ENCODE measurements at places on chromosomes 4 and X.
A peak's percentile ranks its signal among the peaks of the same experiment; 100 is the strongest.

- no peak for DNase-seq
These were observed 66.3 kb upstream of the ADGRG2 start for GRCh38 chrX:19188566-19188965.

- DNase-seq: no peak
These were observed 162.6 kb downstream of the PRKX start for GRCh38 chrX:3550871-3551270.

DNA sequence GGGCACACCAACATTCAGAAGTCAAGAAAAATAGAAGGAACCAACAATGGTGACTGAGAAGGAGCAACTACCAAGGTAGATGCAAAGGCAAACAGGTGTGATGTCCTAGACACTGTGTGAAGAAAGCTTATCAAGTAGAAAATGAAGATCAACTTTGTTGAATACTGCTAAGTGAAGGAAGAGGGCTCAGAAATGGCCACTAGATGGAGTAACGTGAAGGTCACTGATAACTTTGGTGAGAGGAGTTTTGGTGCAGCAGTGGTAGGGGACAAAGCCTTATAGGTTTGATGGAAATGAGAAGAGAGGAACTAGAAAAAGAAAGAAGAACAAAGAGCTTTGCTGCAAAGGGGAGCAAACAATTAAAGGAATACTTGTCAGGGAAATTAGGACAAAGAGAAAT is 23.5 kb downstream of the OTC start:
- DNase-seq: no peak

DNA sequence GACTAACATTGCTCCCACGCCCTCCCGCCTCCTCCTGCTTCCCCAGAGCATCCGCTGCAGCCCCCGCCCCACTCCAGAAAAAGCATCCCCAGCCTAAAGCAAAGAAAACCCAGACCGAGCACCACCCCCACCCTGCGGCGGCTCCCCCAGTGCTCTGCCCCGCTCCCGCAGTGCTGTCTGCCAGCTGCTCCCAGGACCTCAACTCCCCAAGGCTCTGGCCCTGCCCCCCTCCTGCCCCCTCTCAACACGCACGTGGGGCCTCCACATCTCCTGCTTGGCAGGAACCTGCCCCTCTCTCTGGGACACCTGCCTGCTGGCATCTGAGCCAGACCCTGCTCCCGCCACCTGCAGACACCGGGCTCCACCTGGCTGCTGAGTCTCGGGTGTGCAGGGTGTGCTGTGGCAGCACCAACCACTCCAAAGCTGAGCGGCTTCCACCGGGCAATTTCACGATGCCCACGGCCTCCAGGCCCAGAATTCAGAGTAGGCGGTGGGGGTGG is 79.4 kb downstream of the FAM53A start:
- DNase-seq: peak; percentile 33

DNA sequence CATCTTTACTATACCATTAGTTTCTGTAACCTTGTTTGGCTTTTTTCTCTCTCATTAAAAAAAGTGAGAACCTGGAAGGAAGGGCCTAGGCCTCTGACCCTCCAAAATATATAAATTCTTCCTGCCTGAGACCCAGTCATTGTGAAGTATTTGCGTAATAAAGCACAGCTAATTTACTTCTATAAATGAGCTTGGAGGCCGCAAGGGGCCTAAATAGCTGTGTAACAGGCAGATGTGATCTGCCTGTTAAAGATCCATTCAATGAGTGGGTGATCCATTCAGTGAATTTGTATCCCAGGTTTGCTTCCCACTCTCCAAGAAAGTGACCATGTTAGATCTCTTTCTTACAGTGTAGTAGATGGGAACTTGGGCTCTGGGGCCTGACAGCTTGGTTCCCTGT is 595 bp upstream of the PYURF start:
- DNase-seq: no peak

DNA sequence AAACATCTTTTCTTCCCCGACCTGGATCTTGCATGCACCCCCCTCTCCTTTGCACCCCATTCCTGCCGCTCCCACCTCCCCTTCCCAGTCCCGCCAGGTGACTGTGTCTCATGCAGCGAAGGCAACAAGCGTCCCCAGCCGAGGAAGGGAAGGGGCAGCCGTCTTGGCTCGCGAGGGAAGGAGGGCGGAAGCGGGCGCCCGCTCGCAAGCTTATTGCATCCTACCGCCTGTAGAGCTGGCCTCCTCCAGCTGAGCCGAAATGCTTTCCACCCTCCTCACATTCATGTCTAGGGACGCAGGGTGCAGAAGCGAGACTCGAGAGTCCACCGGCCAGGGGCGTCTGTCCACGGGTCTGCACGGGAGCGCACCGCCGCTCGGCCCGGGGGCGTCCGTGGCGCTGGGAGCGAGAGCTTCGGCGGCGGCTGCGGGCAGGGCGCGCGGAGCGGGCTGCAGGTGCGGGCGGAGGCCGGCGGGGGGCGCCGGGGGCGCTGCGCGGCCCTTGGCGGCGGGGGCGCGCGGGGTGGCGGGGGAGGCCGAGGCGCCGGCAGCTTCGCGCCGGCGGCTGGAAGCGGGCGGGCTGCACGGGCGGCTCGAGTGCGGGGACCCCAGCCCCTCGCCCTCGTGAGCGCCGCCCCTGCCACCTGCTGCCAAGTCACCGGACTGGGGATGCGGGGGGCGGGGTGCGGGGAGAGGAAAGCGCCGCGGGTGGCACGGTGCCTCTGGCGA is at the start of gene KCNIP4:
Gene KCNIP4, minus strand, starts transcription at position 426 of the 726 bp plus-strand sequence.
- no peak for DNase-seq

GRCh38 chr4:75251547-75251946 is 262.7 kb downstream of the RCHY1 start:
- DNase-seq: no peak

DNA sequence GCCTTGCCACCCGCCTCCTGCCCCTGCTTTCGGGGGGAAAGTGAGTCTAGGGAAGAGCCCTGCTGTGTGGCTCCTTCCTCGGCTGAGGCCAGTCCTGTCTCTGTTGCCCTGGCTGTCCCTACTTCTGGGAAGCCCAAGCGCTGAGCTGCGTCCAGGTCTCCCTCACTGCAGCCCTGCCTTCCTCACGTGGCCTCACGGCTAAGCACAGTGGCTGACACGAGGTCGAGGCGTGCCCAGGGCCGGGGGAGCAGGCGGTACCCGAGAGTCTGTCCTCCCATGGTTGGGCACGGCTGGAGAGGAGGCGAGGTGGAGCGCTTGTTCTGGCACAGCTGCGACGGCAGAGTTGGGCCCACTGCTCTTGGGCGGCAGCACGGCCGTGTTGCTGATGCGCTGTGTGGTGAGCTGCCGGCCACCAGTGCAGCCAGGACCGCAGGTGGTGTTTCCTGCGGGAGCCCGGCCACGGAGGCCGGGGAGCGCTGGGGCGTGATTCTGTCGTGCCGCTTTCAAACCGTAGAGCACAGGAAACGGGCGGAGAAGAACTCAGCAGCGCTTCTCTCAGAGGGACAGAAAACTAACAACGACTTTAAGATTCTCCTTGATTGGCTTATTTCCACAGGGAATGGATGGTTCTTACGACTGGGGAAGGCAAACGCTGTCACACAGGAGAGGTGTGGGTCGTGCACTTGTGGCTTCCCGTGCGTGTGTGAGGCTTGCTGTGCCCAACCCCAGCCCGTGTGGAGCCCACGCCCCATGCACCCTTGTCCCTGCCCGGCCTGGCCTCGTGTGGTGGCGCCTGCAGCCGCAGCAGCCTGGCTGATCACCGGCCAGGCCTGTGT is 21.3 kb downstream of the MAEA start:
- no peak for DNase-seq

GRCh38 chr4:55030589-55030988 is 94.8 kb downstream of the KDR start:
- DNase-seq: no peak

- no peak for DNase-seq
These were observed 6.4 kb downstream of the SCML2 start for GRCh38 chrX:18348047-18348446.

DNA sequence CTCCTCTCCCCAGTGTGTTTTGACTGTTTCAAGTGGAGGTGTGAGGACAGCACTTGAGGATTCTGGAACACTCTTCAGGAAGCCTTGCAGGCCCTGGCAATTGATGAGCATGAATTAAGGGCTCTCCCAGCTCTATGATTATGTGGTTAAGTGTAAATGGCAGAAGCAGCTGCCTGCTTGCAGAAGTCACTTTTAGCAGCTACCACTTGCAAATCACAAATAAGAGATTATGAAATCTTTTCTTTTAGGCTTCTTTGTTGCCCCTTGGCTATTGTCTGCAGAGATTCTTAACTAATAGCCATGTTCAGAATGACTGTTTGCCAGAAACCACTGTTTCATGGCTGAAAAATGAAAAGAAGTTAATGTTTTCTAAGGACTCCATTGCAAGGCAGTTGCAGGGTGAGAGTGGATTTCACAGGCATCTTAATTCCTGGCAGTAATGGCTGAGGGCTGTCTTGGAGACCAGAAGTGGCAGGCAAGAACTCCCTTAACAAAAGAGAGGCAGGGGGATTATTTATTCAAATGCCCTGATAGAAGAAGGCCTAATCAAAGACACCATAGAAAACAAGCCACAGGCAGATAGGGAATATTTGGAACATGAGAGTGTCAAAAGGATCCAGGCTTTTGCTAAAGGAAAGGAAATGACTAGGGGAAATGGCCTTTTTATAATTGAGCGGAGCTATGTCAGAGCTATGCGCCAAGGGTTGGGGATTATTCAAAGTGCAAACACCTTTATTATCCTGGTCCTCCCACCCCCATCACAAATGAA is 8.3 kb upstream of the HOPX start:
- DNase-seq: no peak

DNA sequence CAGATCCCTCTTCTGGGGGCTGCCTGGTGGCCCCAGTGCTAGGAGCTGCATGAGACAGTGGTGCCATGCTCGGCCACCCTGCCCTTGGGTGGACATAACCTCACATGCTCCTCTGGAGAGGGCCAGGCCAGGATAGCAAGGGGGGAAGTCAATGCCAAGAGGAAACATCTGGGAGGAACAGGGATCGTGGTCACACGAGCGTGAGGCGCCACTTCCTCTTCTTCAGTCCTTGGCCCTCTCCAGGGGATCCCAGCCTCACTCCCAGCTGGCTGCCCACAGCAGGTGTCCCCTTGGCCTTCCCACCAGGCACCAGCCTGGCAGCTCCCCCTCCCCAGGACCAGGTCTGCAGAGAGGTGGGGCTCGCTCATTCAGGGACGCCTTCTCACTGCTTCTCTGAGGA is 28.6 kb downstream of the TBC1D14 start:
- DNase-seq: no peak

- DNase-seq: no peak
These were observed 13.8 kb downstream of the MGARP start for GRCh38 chr4:139266208-139266582.

DNA sequence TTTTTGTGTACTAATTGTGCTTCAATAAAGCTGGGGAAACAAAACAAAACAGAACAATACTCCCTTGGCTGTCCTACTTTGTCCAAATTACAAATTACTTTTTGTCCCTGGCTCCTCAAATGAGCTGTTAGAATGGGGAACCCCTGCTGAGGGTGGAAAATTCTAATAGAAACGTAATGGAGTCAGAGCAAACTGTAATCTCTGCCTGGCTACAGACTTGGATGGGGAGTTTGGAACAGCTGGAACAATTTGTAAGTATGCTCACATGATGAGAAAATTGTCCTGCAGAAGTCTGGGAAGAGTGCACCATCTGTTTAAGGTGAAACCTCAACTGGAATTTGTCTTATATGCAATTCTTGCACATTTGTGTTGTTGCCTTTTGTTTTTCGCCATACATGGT is 364.4 kb upstream of the CLNK start:
- no peak for DNase-seq

DNA sequence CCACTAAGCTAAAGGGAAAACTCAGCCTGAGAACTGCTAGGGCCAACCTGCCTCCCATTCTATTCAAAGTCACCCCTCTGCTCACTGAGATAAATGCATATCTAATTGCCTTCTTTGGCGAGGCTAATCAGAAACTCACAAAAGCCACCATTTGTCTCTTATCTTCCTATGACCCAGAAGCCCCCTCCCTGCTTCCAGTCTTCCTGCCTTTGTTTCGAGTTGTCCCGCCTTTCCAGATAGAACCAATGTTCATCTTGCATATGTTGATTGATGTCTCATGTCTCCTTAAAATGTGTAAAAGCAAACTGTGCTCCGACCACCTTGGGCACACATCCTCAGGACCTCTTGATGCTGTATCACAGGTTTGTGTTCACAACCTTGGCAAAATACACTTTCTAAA is 459.8 kb downstream of the FSTL5 start:
- DNase-seq: no peak

- no peak for DNase-seq
These were observed 12.1 kb downstream of the GPRIN3 start for GRCh38 chr4:89295415-89295927.

DNA sequence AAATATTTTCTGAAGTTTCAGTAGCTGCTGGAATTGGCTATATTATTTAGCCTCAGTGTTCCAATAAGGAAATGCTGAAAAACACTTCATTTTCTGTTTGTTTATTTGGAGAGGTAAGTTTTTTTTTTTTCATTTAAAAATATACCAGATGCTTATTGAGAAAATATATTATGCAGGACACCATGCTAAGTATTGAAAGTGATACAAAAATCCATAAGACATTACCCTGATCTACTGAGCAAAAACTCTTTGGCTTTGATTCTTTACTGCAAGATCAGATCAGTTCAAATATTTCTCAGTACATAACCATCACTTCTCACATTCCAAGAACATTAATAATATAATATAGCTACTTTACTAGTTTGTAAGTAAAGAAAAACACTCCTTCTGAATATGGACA is 123.4 kb upstream of the PACRGL start:
- no peak for DNase-seq

DNA sequence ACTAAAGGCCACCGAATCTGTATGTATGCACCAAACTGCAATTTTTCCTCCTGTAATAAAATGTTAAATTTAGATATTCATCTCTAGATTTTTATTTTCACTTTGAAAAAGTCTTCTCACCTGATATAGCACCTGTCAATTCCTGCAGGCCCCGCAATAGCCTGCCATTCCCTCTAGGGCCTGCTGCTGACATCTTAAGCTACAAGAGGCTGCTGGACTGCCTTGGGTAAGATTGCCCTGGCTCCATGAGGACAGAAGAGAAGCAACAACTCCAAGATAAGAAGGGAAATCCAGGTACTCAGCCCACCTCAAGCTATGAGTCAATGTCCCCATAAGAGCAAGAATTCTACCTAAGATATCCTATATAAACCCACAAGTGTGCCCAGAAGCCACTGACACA is 230.2 kb upstream of the AGTR2 start:
- DNase-seq: no peak

DNA sequence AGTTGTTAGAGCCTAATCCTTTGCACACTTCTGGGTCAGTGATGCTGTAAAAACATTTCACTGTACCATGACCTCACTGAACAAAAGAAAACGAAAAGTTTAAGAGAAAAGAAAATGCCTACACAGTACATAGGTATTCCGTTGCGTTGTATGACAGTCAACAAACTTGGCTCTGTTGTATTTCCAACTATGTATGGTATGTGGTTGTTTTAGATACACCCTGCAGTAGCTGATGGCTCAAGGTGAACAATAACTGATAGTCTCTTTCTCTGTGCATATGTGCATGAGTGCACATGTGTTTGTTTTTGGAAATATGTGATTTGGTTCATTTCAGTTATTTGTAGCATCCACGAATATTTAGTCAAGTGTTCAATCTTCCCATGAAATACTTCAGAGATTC is 176.0 kb downstream of the BMPR1B start:
- no peak for DNase-seq

GRCh38 chr4:41358647-41359421 is 102.1 kb downstream of the UCHL1 start:
- no peak for DNase-seq

GRCh38 chr4:51855270-51855669 is 12.3 kb downstream of the DCUN1D4 start:
- no peak for DNase-seq
